ENCODE measurements at places on chromosomes 1 and 21.
A peak's percentile ranks its signal among the peaks of the same experiment; 100 is the strongest.

DNA sequence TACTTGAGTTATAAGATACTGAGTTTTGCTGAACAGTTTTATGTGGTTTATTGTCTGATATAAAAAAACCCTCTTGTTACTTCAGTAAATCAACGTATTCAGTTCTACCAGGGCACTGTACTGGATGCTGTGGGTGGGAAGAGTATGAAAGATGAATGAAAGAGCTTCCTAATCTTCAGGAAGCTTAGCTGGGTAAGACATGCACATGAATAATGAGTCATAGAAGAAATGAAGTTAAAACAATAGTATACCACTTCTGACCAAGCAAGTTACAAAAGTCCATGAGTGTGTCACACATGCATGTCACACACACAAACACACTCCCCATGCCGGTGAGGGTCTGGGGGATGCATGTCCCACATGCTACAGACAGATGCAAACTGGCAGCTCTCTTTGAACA lies 105.9 kb downstream of the SIPA1L2 start:
- no peak for DNase-seq

- no peak for DNase-seq
Measured at GRCh38 chr1:29685387-29685786, 449.1 kb downstream of the PTPRU start.

- peak; percentile 88 for DNase-seq
Measured at GRCh38 chr1:154767315-154768240, 102.5 kb downstream of the KCNN3 start.

DNA sequence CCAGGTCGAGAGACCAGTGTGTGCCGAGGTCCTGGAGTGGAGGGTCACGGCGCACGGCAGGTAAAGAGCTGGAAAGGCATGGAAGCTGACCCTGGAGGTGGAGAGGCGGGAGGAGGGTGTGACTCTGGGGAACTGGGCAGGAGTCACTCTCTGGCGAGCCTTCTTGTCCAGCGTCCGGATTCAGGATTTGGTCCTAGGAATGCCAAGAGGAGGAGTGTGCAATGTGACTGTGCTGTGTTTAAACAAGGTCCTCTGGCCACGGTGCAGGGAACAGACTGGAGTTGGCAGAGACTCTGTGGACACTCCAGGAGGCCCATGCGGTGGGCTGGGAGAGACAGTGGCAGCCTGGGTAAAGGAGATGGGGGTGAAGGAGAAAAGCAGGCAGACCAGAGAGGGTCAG lies 64.2 kb upstream of the CASZ1 start:
- no peak for DNase-seq

DNA sequence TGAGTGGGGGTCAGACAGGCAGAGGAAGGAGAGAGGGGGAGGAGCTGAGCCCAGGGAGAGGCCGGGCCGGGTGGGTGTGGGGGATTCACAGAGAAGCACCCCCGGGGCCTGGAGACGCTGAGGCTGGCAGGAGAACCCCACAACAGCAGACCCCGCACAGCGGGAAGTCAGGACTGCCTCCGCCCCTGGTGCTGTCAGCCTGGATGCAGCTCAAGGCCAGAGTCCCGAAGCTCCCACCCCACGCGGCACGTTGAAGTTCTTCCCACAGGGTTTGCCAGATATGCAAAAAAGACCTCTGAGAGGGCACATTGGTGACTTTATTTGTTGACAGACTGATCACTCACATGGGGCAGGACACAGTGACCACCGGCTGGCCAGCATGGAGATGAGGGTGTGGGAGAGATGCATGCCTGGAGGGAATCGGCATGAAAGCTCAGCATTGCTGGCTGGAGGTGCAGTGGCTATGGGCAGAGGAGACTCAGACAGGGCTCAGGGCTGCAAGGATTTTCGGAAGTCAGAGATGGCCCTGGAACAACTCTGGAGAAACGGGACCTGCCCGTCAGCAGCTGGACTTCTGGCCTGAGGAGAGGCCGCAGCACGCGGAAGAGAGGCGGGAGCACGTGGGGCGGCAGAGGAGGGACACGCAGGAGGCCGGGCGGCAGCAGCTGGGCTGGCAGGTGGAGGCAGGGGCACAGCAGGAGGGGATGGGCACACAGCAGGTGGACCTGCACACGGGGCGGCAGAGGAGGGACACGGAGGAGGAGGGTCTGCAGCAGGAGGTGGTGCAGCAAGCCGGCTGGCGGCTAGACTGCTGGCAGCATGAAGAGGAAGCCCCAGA lies 885 bp downstream of the KRTAP10-3 start:
- DNase-seq, result no peak

- DNase-seq, result no peak
Measured at GRCh38 chr1:243943671-243944428, 93.8 kb upstream of the AKT3 start.

GRCh38 chr1:61741711-61742619 lies at the start of gene PATJ:
TSS of gene PATJ (plus strand) at chr1:61742480. CDS start at chr1:61762893, 20,413 bp downstream.
- peak; percentile 62 for DNase-seq

- no peak for DNase-seq
Measured at GRCh38 chr1:61088163-61088974, 6.0 kb downstream of the NFIA start.

DNA sequence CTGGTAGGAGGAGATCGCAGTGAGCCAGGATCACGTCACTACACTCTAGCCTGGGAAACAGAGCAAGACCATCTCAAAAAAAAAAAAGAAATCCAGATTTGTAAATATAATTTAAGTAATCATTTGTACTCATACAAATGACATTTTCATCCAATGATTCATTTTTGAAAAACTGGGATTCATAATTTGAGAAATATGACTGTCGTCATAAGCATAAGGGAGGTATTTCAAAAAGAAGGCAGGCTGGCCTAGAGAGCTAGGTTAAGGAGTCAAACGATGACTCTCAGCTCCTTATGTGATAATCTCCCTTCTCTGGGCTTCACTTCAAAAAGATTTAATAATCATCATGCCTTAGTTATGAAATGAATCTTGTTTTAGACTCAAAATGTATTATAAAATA lies 2.3 kb downstream of the GART start:
- no peak for DNase-seq

GRCh38 chr1:185284533-185285276 lies 32.3 kb downstream of the IVNS1ABP start:
- DNase-seq, result peak; percentile 39

DNA sequence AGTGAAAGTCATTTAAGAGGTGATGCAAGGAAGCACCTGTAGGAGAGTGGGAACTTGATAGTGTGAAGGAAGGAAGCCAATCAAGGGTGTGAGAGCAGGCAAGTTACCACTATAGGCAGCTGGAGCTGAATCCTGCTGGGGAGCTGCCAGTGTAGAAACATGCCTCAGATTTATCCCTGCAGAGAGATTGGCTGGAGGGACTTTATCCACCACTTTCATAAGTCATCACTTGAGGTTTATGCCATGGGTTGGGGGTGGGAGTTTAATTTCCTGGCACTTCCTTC lies 443.6 kb downstream of the PLPP3 start:
- DNase-seq, result no peak

DNA sequence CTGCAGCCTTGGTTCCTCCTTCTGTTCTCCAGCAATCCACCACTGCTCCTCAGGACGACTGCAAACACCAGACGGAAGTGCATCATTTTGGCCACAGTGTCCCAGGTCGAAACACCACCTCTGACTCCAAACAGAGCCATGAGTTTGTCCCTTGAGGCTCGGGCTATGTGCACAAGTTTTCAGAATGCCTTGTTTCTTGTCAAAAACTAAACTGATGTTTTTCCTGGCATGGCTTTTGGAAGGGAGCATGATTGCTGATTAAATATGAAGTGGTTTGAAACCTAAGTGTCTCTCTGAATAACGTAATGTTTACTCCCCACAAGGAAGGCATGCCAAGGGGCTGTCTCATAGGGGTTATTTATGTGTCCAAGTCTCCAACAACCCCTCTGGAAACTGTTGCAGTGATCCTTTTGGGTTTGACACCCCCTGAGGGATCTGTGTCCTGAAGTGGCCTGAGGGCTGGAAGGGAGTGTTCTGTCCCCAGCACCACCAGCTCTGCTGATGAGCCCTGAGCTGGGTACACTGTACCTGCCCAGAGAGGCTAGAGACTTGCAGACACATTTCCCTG lies 132.7 kb downstream of the PLPP3 start:
- DNase-seq, result peak; percentile 36

- DNase-seq, result no peak
Measured at GRCh38 chr1:220943319-220943996, 64.2 kb downstream of the HLX start.

- no peak for DNase-seq
Measured at GRCh38 chr1:37084013-37084412, 49.7 kb upstream of the GRIK3 start.

GRCh38 chr1:236733653-236734052 lies 47.4 kb downstream of the ACTN2 start:
- peak; percentile 6 for DNase-seq

DNA sequence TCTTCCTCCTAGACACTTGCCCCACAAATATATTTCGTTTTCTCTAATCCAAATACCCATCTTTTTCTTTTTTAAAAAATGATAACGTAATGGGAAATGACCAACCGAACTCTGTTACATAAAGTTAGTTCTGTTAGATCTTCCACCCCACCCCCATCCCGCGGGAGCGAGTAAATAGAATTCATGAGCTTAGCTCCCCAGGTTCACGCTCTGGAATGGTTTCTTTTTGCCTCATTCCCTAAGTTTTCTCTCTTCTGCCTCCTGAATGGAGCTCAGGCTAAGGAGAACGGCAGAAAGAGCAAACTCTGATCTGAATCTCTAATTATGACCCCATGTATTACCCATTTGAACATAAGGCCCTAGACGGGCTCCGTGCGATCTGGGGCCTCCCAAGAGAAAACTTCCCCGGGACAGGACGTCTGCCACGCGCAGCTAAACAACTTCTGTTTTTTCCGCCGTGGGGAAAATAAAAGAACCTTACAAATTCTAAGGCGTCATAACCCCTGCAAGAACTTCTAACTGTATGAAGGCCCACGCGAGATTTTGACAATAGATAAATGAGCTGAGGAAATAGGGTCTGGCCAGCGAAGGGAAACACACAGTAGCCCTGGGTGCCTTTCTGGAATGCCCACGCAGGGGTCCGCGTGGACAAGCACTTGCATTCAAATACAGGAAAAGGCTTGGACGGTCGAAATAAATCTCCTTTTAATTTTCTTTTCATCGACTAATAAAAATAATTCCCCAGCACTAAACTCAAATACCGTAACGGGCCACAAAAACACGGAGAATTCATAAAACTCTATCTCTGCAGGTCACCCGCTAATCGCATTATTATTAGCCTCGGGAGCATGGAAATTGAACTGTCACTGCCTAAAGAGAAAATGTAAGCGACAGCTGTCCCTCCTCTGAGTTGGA lies 2.2 kb downstream of the TBX15 start:
- DNase-seq, result no peak

Data from astrocyte of the hippocampus (primary cell).